ENCODE measurements at places on chromosomes 11 and 22.

GRCh38 chr11:67644472-67645418, 5.2 kb upstream of the TBX10 start:
- DNase-seq = no peak

DNA sequence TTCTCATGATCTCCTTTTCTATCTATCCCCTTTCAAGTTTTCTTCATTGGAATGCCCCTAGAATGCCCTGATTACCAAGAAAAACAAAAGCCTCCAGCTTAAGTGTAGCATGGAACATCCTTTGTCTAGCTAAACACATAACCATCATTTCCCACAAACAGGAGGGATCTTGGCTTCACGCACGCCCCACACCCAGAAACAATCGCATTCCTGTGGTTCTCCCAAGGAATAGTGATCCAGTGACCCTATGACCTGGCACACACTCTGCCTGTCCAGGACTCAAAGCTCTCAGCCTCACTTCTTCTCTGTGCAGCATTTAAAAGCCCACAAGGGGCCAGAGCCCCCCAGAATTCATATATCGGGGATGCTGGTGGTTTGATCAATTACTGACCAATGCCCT, 9.3 kb upstream of the POU2AF1 start:
- DNase-seq = no peak

- no peak for DNase-seq
These were observed 41.1 kb downstream of the TNRC6B start for GRCh38 chr22:40218723-40219294.

- DNase-seq = no peak
These were observed 40.5 kb downstream of the OPCML start for GRCh38 chr11:133491680-133492383.

GRCh38 chr11:61128947-61129638, 26.8 kb downstream of the CD5 start:
- DNase-seq = no peak

DNA sequence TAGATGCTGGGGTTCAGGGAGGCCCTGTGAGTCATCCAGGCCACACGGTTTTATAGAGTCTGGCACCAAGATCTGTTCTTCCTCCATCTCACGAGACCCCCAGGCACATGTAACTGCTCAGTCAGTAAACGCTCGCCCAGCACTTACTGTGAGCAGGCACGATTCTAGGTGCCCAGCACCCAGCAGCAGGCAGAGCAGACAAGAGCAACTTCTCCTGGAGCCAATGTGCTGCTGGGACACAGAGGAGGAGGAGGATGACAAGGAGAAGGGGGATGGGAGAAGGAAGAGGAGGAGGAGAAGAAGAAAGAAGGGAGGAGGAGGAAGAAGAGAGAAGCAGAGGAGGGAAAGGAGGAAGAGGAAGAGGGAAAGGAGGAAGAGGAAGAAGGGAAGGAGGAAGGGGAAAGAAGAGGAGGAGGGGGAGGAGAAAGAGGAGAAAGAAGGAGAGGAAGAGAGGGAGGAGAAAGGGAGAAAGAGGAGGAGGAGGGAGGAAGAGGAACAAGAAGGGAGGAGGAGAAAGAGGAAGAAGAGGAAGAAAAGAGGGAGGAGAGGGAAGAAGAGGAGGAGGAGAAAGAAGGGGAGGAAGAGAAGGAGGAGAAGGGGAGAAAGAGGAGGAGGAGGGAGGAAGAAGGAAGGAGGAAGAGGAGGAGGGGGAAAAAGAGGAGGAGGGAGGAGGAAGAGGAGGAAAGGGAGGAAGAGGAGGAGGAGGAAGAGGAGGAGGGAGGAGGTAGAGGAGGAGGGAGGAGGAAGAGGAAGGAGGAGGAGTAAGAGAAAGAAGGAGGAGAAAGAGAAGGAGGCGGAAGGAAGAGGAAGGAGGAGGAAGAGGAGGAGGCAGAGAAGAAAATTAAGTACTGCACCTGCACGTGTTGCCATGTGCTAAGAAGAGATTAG, 77.6 kb upstream of the RTL6 start:
- DNase-seq = no peak

DNA sequence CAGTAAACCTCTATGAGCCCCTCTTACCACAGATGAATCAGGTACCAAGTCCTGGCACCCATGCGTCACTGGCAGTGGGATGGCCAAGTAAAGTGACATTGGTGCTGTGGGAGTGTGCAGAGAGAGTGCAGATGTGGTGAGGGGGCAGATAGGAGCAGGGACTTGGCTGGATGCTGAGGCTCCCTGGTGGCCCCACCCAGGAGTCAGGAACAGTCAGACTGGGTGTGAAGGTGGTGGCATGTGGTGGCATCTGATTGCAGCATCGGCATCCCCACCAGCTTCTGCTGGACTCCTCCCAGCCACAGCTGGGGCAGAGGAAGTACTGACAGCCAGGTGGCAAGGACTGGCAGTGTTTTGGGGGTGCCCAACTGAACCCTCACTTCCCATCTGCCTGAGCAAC, 11.4 kb downstream of the DGAT2 start:
- no peak for DNase-seq

DNA sequence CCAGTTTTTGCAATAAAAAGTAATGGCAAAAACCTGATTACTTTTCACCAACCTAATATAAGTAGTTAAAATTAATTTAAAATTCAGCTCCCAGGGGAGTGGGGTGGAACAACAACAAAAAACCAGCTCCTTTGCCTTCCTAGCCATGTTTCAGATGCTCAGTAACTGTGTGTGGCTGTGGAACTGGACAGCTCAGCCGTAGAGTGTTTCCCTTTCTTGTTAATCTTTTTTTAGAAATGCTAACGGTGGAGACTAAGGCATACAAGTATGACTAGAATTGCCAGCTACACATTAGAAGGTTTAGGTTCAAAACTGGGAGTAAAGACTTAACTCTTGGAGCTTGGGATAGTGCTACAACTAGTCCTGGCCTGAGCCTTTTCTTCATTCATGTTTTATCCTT, 45.0 kb downstream of the PPP6R3 start:
- DNase-seq = no peak

- no peak for DNase-seq
These were observed 8.5 kb downstream of the SWAP70 start for GRCh38 chr11:9672288-9672916.

GRCh38 chr11:66467034-66467659, 442 bp downstream of the PELI3 start:
- no peak for DNase-seq

- DNase-seq = peak; percentile 94
These were observed at the start of gene CSNK1E for GRCh38 chr22:38317122-38317994. Gene CSNK1E (minus strand): TSS chr22:38317433. CDS start chr22:38314157, 3,276 bp downstream.

GRCh38 chr11:66203847-66204246, 64.6 kb upstream of the RAB1B start:
- no peak for DNase-seq

DNA sequence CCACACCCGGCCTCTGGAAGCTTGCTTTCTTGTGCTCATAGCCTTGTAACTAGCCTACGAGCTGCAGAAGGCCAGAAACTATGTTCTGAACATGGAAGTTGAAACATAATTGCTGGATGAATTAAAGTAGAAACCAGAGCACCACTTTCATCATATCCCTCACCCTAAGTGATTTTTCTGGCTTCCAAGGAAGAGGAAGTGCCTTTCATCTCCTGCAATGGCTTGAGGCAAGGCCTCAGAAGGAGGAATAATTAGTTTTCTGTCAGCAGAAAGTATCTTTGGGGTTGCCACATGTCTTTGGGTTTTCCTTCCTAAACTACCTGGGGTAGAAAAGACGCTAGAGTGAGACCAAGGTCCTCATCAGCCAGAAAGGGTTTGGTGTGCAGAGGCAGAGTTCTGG, 14.5 kb downstream of the RPL27A start:
- DNase-seq = peak; percentile 32

DNA sequence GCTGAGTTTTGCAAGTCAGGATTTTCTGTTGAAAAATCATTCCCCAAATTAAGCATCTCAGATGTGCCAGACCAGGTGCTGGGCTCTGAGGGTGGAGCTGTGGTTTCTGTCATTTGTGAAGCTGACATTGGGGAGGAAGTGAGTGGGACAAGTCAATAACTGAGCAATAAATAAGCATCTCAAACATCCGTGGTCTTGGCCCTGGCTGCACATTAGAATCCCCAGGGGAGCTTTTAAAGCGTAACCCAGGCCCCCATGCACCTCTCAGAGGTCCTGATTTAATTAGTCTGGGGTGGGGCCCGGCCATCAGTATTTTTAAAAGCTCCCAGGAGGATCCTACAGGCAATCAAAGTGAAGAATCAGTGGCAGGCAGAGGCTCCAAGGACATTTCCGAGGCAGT, 420.0 kb downstream of the MN1 start:
- no peak for DNase-seq

DNA sequence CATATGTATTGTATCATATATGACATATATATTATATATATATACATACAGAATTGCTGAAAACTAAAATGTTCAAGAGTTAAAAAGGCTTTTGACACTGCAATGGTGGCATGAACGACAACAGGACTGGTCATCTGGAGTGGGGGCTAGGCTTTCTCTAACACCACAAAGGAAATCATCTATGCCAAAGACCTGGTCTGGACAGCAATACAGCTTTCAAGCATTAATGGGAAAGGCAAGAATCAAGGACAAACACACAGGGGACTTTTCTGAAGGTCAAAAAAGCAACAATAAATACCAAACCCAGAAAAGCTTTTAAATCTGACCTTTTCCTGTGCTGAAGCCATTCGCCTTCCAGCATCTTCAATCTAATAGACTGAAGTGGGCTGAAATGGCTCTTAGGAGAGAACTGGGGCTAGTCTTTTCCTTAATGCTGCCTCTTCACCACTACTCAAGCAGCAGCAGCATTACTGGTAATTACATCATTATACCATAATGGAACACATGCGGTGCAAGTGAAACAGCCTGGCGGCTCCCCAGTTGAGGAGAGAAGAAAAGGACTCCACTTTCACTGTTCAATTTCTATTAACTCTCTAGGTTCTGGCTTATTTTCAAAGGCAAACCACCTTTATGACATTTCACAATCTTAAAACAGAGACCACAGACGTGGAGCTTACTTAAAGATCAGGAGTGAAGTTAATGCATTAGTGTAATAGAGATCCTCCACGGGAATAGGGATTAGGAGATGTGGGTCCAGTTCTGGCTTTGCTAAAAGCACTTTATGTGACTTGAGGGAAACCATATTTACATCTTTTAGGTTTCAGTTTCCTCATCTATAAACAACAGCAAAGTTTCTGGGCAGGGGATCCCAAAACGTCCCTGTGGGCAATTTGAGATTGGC, 63.0 kb downstream of the GAB2 start:
- DNase-seq = no peak

DNA sequence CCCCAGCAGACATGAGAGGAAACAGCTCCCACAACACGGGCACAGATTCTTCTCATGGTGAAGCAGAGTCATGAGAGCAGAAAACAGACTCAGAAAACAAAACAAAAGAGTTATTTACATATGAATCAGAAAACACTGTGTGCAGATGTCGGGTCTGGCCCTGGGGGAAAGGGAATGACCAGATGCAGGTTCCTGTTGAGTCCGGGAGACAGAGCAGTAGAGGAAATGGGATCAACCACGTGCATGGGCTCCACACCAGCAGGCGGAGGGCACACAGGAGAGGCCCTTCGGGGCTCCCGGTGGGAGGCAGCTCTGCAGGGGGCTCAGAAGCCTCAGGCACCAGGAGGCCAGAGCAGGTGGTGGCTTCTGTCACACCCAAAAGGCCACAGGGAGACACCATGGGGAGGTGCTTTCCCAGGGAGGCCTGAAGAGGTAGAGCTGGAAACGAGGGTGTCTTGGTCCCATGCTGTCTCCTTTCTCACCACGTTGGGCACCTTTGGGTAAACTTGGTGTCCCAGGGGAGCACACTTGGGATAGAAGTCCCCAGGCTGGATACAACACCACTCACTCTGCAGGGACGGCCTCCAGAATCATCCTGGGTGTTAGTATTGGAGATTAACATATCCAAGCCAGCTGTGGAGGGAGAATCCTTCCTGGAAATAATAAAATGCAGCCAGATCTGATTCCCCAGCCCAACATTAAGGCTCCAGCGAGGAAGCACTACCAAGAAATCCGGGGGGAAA, 764.7 kb downstream of the BRD1 start:
- no peak for DNase-seq

DNA sequence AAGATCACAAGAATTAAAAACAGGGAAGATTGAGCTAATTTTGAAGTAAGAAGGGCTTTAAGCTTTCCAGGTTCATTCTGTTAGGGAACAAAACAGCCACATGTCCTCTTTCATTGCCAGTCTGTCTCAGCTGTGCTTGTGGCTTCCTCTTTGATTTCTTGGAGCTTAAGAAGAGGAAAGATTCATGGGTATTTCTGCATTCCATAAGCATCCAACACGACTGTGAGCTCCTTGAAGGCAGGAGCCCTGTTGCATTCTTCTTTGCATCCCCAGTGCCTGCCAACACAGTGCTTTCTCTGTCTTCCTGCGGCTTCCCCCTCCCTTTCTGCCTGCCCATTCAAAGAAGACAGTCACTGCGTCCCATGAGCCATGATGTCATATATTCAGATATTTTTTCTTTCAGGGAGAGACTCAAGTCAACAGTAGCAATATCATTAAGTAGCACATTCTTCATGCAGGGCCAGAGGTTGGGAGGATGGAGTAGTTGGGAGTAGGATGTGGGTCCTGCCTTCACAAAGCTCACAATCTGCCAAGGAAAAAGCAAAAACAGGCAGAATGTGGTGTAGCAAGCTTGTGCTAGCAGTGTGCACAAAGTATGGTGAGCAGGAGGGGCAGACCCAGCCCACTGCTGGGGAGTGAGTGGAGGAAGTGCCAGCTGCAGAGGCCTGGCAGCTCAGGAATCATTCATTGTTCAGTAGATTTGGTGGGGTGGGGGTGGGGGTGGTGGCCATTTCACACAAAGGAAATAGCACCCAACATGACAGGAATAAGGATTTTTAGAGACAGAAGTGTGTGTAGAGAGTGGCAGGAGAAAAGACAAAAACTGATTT, 162.1 kb upstream of the RASSF10 start:
- DNase-seq = no peak

GRCh38 chr11:67551127-67551526, 27.9 kb upstream of the CABP2 start:
- no peak for DNase-seq

GRCh38 chr11:59992425-59992824, 24.6 kb upstream of the OOSP4B start:
- no peak for DNase-seq

DNA sequence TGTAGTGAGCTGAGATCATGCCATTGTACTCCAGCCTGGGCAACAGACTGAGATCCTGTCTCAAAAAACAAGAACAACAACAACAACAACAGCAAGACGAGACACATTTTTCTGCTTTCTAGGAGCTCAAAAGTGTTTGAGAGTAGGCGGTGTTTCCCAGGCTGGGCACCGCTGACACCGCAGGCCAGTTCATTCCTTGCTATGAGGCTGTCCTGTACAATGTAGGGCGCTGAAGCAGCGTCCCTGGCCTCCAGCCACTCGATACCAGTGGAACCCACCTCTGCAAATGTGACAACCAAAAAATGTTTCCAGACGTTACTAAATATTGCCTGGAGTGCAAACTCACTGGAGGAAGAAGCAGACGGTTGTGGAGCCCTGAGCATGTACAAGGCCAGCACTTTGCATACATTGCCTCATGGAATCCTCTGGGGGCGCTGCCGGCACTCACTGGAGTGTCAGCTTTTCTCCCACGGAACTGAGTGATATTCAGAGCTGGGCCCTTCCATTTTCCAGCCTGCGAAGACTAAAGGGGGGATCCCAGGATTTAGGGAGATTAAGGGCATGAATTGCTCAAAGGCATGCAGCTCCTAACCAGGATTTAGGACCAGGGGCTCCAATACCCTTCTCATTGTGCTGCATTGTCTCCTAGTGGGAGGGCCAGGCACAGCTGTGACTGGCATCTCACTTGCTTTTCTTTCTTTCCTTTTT, 5.8 kb upstream of the MIEF1 start:
- DNase-seq = peak; percentile 85

GRCh38 chr22:24338726-24339451, 68.3 kb downstream of the SPECC1L start:
- no peak for DNase-seq

Measured in suppressor macrophage treated with lipopolysaccharide for 1 hour (primary cell).